ENCODE measurements at places on chromosomes 5 and 9. TPM values are rescaled to one million over a fixed set of nuclear protein-coding genes. Genes with fewer than 3 reads are reported as not detected.

Gene F2RL2
- polyA plus RNA-seq, result 0.16 TPM

Gene ADAM19
- polyA plus RNA-seq, result 2.6 TPM

Gene PTGER4
- polyA plus RNA-seq, result 3.4 TPM

Gene EFCAB9
- not detected for polyA plus RNA-seq

Gene LCN1
- polyA plus RNA-seq, result not detected

Gene PIP5KL1
- polyA plus RNA-seq, result 0.22 TPM

Gene PCDHA12
- 0.32 TPM for polyA plus RNA-seq

Gene PAIP1
- 66.2 TPM for polyA plus RNA-seq

Gene HNRNPK
- polyA plus RNA-seq, result 866 TPM

Gene FOXI1
- polyA plus RNA-seq, result not detected

Gene MOB3B
- 1.3 TPM for polyA plus RNA-seq

Gene PCDHGA6
- polyA plus RNA-seq, result 0.57 TPM

Gene PCDHB5
- polyA plus RNA-seq, result 1.6 TPM

Gene CDKN2A
- polyA plus RNA-seq, result 15.8 TPM

Gene CDKN2B-AS1
- 0.74 TPM for polyA plus RNA-seq

Gene ISOC1
- 17.9 TPM for polyA plus RNA-seq

Gene OBP2B
- not detected for polyA plus RNA-seq

All from adrenal gland (tissue), 19 donors.